Stimulated activated CD8-positive, alpha-beta memory T cell treated with anti-CD3 and anti-CD28 coated beads, Interleukin-12 subunit alpha, Interleukin-12 subunit beta, amount 100 ng/mL, for 1 hour (primary cell): ENCODE measurements at places on chromosomes 3 and 15.

DNA sequence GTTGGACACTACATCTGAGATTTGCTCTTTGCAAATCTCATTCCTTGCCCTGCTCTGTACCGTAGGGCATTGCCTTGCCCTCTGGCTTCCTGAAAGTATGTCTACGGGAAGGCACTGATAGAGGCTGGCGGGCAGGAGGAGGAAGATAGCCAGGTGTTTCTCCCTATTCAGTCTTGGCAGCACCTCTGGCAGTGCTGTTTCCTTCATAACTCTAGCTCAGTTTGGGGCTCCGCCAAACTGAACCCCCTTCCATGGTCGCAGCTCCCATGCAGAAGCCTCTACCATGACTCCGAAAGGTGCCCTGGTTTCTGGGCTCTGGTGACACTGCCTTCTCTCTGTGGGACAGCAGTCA, 122.3 kb upstream of the PRR20G start:
- DNase-seq, result no peak

- DNase-seq, result no peak
These were observed 7.4 kb downstream of the APPL1 start for GRCh38 chr3:57234613-57235575.

GRCh38 chr3:61182662-61183061, 68.6 kb downstream of the FHIT start:
- no peak for DNase-seq

DNA sequence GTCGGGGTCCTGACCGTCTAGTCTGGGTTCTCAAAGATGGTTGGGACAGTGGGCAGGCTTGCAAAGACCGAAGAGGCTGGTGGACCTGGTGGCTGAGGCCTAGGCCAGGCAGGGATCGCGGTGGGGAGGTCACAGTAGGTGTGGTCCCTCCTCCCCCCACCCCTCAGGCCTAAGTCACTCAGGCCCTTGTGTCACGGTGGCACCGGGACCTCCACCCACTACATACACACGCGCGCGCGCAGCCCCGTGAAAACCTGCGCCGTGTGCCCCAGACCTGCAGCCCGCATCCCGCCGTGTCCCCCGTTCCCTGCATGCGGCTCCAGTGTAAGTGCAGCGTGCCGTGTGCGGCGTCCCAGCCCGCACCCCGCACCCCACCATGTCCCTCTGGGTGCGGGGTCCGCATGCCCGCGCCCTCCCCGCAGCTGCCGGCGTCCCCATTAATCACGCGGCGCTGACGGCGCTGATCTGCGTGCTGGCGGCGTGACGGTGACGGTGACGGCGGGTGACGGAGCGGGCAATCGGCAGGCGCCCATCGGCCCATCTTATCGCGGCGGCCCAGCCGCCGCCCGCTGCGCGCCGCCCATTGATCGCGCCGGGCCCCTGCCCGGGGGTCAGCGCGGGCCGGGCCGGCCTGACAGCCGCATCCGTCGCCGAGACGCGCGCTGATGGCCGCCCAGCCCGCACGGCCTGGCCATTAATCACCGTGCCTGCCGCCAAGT, 24.4 kb downstream of the SEC61A1 start:
- DNase-seq, result no peak

GRCh38 chr3:133296981-133297380, 102.9 kb upstream of the BFSP2 start:
- no peak for DNase-seq
